ENCODE measurements at places on chromosomes 6 and 20.
A peak's percentile ranks its signal among the peaks of the same experiment; 100 is the strongest.

GRCh38 chr20:11247046-11248010 is 573.5 kb upstream of the JAG1 start:
- DNase-seq: no peak

- DNase-seq: no peak
Measured at GRCh38 chr20:60453388-60454246, 495.4 kb downstream of the CDH26 start.

DNA sequence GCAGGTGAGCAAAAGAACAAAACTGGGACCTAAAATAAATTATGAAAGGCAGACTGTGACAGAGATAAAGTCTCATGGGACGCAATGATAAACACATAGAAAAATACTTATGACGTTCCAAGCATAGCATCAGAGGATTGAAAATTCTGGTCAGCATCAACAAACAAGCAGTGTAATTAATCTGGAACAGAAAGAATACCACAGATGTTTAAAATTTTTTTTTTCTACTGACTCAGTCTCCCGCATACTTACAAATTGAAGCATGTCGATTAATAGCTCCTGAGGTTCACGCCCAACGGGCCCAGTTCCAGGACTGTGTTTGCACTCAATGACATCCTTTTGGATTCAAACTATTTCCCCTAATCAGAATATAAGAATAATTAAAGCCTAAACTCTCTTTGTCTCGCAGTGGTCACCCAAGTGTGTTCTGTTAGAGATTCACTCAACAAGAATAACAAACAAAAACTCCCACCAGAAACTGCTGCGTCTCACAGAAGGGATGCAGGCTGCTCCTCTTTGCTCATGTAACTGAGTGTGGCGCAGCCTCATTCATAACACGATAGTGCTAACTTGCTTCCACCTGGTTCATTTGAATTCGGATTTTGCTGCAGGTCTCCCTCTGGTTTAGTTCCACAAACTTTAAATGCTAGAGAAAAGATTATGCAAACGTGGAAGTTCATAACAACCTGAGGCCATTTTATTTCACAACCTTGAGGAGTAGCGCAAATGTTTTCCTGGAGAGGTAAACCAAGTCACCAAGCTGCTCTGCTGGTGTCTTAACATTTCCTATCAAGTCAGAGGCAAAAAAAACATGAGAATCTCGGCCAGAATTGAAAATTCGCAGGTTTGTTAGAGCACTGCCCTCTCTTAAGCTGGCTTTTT is 69.0 kb upstream of the CITED2 start:
- DNase-seq: no peak

- no peak for DNase-seq
Measured at GRCh38 chr6:25403150-25403549, 124.0 kb downstream of the CARMIL1 start.

GRCh38 chr20:32539817-32540675 is 45.1 kb downstream of the NOL4L start:
- DNase-seq: no peak

DNA sequence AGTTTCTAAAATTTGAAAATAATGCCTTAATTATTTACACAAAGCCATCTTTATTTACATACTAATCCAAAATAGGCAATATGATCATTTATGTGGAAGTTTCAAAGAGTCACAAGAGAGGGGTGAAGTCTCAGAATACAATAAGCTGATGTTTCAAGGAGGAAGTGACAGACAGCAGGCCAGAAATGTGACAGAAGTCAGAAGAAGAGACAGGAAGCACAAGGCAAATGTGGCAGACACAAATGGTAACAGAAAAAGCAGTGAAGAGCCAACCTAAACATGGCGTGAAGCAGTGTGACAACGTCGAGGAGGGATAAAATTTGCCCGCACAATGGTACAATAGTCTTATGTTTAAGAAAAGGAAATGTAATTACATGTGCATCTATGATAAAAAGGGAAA is 59.8 kb downstream of the SHPRH start:
- DNase-seq: no peak

DNA sequence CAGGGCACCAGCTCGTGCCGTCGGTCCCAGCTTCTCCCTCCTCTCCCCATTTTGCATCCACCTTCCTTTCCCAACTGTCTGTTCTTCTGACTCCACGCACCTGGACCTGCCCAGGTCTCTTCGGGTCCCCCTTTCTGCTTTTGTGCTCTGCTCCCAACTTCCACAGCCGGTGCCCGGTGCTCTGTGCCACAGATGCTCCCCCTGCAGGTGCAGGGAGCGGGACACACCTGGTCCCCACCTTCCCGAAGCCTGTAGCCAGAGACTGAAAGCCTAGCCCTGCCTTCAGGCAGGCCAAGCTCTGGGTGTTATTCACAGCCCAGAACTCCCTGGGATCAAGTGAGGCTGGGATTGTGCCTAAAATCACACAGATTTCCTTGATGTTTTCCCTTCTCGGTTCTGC is 24.6 kb upstream of the BMP7 start:
- DNase-seq: no peak

DNA sequence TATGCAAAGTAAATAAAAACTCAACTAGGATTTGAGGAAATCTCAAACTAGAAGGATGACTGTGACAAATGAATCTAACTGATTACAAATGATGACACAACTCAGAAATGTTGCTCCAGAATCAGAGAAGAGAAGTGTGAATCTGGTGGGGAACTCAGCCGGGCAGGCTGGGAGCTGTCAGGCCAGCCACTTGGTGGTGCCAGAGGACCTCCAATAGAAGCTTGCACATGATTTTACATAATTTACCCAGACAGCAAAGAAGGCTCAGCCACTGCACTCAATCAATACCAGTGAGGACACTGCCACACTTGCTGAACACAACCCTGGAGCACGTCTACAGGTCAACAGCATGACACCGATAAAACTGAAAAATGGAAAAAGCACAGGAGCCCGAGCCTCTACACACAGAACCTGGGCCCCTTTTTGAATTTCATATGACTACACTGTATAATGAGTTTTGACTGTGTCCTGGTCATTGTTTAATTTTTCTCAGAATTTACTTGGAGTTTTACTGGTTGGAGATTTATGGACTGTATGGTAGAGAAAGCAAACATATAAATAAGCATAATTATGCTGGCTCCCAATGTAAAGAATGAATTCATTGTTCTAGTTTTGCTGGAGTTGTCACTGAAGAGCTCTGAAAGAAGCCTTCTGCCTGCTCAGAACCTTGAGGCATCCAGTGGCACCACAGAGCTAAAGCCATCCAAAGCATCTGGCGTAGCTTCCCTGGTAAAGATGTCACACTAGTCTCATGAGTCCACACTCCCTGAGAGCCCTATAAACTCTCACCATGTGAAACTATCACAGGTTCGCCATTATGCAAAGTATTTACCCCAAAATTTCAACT is 296.5 kb downstream of the THBS2 start:
- peak; percentile 22 for DNase-seq

DNA sequence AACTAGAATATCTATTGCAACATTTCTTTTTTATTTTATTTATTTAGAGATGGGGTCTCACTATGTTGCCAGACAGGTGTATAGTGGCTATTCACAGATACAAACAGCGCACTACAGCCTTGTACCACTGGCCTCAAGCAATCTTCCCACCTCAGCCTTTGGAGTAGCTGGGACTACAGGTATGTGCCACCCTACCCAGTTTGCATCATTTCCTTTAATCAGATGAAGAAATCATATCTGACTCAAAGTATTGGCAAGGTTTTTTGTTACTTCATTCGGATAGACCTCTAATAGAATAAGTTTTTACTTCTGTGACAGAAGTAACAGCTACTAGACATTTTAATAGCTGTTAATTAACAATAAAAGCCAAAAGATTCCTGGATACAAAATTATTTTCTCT is 153.9 kb downstream of the CDK19 start:
- no peak for DNase-seq

- no peak for DNase-seq
Measured at GRCh38 chr6:43584892-43585570, 9.0 kb downstream of the POLH start.

Measured in RCC 7860 (cell line).